ENCODE measurements at places on chromosomes 1 and 21.

DNA sequence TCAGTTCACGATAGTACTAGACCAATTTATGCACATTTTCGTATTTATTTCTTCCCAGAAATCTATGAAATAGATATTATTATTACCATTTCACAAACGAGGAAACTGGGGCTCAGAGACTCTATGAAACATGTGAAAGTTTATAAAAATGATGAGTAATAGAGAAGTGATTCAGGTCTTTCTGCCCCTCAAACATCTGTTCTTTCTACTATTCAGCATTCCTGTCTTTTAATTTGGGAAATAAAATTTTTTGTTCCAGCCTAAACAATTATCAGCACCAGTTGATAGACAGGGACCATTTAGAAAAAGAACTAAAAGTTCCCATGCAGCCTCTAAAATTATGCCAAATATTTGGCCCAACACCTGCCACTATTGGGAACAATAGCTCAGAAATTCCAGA lies 585.1 kb downstream of the PTPRC start:
- DNase-seq = no peak

GRCh38 chr1:145758116-145758515 lies 38.8 kb downstream of the CD160 start:
- DNase-seq = no peak

- no peak for DNase-seq
Measured at GRCh38 chr1:206769304-206769731, 1.3 kb upstream of the IL19 start.

- no peak for DNase-seq
Measured at GRCh38 chr1:59414406-59415133, 117.7 kb downstream of the FGGY start.

DNA sequence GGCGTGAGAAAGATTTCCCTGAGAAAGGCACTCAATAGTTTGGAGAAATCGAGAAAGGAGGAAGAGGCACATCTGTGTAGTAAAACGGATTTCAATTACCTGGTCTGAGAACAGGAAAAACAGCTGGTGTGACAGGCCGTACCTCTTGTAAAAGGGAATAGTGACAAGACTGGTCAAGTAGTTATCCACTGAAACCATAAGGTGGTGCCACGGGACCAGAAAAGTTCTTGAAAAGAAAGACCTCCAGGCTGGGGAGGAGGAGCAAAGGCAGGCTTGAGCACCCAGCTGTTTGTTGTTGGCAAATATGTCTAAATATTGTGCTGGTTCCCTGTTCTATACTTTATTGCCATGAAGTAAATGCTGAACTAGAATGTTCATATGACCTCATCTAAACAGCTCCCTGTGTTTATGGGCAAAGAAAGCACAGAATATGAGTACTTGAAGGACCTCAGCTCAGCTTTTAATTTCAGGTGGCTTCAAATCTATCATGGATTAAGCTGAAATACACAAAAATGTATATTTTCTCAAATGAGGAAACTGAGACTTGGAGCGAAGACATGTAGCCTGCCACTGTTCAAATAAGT lies 4.0 kb downstream of the HAO2 start:
- no peak for DNase-seq

DNA sequence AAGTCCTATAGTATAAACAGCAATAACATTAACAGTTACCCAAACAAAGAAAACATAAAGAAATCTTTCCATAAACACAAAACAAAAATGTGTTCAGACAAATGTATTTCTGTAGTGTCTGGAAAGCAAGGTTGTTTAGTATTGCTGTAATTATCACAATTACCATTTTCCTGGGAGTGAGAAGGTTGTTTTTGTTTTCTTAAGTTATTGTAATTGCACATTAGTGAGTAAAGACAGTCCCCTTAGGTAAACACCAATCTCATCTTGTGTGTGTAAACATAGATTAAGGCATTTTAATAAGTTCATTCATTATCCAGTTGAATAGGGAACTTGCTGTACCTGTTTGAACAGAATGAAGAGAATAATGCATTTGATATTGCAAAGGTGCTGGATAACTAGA lies 356.9 kb upstream of the ADGRL4 start:
- no peak for DNase-seq

DNA sequence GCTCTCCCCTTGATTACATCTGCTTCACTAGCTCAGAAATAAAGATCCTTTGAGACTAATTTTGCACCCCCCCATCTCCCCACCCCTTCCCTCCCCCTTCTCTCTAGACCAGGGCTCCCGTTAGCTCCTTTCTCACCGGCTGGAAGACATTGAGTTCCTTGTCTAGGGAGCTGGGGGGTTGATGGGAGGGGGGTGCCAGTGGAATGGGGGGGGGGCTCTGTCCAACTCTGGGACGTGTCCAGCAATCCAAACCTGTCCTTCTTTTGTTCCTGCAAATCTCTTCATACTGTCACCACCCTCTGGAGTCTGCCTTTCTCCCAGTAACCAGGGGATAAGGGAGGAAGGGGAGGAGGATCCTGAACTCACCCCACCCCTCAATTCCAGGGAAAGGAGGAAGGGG lies 61.9 kb downstream of the RHBG start:
- no peak for DNase-seq

DNA sequence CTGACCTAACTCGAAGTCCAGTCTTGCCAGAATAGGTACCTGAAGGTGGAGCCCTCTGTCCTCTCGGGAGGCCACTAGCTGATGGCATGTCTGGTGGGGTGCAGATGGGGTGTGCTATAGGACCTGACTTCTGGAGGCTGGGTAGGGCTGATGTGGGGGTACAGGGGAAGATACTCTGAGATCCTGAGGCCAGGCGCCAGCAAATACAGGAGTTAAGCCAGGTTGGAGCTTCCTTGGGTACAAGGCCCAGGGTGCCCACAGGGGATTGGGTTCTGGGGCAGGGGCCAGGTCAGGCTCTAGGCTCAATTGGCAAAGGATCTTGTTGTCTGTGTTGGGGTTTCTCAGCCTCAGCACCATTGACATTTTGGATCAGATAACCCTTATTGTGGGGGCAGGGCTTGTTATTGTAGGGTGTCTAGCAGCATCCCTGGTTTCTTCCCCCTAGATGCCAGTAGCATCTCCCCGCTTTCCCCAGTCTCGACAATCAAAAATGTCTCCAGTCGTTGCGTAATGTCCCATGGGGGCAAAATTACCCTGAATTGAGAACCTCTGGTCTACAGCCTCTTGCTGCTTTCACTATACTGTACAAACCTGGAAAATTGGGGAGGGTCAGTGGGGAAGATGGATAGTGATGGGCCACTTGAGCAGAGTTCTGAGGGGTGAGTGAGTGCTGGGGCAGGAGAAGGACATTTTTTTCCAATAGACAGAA lies 9.2 kb downstream of the PTPRF start:
- no peak for DNase-seq

GRCh38 chr1:237396426-237396825 lies 354.4 kb downstream of the RYR2 start:
- no peak for DNase-seq

DNA sequence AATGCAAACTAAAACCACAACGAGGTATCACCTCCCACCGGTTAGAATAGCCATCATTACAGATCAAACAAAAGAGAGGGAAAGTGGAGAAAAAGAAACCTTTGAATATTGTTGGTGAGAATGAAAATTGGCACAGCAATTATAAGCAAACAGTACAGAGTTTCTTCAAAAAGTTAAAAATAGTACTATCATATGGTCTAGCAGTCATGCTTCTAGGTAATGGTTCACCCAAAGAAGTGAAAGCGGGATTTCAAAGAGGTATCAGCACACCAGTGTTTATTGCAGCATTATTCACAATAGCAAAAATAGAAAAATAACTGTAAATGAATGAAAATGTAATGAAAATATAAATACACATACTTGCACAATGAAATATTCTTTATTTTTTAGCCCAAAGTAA lies 8.2 kb downstream of the OR2T10 start:
- no peak for DNase-seq

DNA sequence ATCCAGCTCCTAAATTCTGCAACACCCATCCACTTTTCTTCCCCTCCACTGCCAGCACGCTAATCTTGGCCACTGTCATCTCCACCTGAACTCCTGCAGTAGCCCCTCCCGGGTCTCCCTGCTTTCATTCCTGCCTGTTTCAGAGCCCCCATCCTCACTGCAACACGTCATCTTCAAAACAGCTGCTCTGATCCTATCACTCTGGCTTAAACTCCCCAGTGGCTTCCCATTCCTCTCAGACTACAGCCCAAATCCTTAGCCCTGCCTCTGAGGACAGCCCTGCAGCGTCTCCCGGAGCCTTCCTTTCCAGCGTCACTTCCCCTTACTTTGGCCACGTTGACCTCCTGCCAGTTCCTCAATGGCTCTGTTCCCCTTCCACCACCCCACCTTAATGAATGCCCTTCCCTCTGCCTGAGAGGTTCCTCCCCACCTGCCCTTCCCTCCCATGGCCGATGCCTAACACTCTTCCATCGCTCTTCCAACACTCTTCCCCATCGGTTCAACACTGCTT lies 22.9 kb upstream of the IFNAR2 start:
- no peak for DNase-seq

- no peak for DNase-seq
Measured at GRCh38 chr1:164891615-164892014, 332.6 kb downstream of the PBX1 start.

- DNase-seq = no peak
Measured at GRCh38 chr1:242886137-242886536, 361.6 kb upstream of the PLD5 start.

GRCh38 chr1:10257851-10258250 lies 47.5 kb downstream of the KIF1B start:
- no peak for DNase-seq

DNA sequence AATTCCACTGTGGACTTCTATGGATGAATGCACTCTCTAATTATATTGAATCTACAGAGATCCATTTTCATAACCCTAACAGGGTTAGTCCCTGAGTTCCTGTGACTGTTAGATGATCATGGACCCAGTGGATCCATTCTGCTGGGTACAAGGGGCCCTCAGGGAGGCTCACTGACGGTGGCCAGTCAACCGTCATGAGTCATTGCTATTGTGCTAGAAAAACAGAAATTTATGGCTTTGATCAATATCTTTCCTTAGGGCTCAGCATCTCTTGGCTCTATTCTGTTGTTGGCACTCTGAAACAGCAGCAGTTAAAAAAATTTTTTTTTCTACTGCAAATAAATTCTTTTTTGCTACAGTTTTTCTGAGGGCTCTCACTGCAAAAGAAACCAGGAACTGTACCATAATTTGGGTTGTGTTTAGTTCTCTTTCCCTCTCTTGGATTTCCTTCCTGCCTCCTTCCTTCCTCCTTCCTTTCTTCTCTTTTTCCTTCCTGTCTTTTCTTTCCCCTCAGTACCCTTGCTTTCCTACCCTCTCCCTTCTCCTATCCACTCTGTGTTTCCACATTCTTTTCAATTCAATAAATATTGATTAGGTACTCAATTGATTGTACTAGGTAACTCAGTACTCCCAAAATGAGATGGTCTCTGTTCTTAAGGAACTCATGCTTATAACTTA lies 49.5 kb downstream of the UTP25 start:
- no peak for DNase-seq

DNA sequence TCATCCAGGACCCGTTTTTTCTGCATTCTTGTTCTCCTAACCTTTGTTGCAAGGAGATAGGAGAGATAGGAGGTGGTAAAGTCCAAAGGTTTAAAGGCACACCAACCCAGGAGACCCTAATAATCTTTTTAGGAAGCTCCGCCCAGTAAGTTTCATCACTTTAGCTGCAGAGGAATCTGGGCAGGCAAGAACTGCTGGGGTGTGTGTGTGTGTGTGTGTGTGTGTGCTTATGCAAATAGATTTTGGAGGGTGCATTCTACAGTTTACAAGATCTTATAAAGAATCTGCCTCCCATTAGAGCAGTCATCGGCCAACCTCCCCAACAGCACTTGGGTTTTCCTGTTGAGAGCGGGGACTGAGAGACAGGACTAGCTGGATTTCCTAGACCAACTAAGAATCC lies 3.9 kb upstream of the IL10 start:
- DNase-seq = no peak

GRCh38 chr1:109947582-109948284 lies 36.8 kb upstream of the AHCYL1 start:
- no peak for DNase-seq

GRCh38 chr1:55980582-55980981 lies 598.8 kb downstream of the PLPP3 start:
- no peak for DNase-seq

- DNase-seq = no peak
Measured at GRCh38 chr1:40266786-40267535, 8.9 kb downstream of the ZMPSTE24 start.

- no peak for DNase-seq
Measured at GRCh38 chr1:151815716-151816327, 10.6 kb upstream of the LINGO4 start.

DNA sequence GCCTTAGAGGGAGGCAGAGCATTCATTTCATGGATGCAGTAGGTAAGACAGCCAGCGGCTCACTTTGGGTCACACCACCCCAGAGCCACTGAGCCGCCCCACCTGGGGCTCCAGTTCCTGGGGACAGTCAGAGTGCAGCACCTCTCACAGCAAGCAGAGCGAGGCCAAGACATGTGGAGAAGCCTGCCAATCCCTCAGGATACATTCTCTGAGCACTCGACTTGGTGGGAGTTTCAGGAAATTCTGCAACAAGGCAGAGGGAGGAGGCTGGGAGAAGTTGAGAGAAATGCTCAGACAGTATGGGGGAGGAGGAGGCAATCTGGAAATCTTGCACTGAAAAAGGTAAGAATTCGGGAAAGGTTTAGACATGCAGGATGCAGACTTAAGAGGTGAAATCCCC lies 60.8 kb upstream of the WLS start:
- no peak for DNase-seq

GRCh38 chr1:21707086-21707840 lies 38.1 kb upstream of the RAP1GAP start:
- DNase-seq = no peak

DNA sequence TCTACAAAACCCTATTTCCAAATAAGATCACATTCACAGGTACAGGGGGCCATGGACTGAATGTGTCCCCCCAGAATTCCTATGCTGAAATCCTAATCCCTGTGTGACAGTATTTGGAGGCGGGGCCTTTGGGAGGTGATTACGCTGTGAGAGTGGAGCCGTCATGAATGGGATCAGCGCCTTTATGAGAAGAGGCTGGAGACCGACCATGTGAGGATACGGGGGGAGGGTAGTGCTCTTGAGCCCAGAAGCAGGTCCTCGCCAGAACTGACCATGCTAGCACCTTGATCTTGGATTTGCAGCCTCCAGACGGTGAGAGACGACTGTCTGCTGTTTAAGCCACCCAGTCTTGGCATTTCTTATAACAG lies 23.8 kb upstream of the KIF26B start:
- DNase-seq = no peak

DNA sequence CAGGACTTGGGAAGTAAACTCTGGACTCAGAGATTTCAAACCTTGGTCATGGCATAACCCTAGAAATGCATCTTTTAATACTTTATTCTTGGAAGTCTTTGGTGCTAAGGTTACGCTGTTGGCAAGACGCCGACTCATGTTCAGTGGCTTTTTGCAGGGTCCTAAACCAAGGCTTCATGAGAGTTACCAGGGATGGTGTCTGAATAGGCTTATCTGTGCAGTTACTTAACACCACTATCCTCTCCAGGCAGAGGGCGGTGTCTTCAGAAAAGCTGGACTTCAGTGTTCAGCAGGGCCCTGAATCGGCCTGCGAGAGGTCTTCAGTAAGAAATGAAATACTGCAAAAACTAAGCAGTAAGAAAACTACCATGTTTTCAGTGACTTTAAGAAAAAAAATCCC lies 58.3 kb downstream of the SIM2 start:
- no peak for DNase-seq

- no peak for DNase-seq
Measured at GRCh38 chr1:206029484-206029883, 5.8 kb upstream of the CTSE start.

Measured in keratinocyte (primary cell).